Tibial nerve (tissue), 4 donors: ENCODE measurements at places on chromosomes 6 and 20. TPM values are rescaled to one million over a fixed set of nuclear protein-coding genes. Genes with fewer than 3 reads are reported as not detected.

GRCh38 chr6:148001844-148002642, 340.6 kb upstream of the SASH1 start:
- DNase-seq: no peak
- no peaks in the 10 kb centered on the region for H3K36me3 ChIP-seq
- H3K27me3 ChIP-seq: no peaks in the 10 kb centered on the region
- H3K4me1 ChIP-seq: no peaks in the 10 kb centered on the region
- no peak overlapping the region for H3K4me3 ChIP-seq

The HLA-DRA gene
- total RNA-seq: 620 TPM

The NKAIN4 gene
- 2.9 TPM for total RNA-seq

GRCh38 chr20:36390719-36391415, 84.7 kb downstream of the DLGAP4 start:
- DNase-seq: no peak
- no peaks in the 10 kb centered on the region for H3K27me3 ChIP-seq
- H3K4me3 ChIP-seq: no peak overlapping the region

DNA sequence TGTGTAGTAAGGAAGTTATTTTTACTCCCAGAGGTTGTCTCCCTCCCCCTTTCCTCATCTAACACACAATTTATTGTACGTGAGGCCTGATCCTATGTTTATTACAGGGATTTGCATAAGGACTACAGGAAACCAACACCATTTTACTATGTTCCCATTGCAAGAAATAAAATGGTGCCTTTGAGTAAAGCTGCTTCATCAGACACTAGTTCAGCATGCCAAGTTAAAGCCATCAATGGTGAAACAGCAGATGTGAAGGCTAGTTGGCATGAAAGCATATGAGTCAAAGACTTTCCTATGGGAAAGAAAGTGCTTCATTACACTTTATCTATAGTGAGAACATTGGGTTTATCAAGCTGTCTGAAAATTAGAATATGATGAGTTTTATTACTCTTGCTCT, 543.0 kb downstream of the GRIK2 start:
- no peaks in the 10 kb centered on the region for H3K27me3 ChIP-seq
- DNase-seq: no peak
- no peak overlapping the region for H3K27ac ChIP-seq
- no peak overlapping the region for H3K4me3 ChIP-seq

DNA sequence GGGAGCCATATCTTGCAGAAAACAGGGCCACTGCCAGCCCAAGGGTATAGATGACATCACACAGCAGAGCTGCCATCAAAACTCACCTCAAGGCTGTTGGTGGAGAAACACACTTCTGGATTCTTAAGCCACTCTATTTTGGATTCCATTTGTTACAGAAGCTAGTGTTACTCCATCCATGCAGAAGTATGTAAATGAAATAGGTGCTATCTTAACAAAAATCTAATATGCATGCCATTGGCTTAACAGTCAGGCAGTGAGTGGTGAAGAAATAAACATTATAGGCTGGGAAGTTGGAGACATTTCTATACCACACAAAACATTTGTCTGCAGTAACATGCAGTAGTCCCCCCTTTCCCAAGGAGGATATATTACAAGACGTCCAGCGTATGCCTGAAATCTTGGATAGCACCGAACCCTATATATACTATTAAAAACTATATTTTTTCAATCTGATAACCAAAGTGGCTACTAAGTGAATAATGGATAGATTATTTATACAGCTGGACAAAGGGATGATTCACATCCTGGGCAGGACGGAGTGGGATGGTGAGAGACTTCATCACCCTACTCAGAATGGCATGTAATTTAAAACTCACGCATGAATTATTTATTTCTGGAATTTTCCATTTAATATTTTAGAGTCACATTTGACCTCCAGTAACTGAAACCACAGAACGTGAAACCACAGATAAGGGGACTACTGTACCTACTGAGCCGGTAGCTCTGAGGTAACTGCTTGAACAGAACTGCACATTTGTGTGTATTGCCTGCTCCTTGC, 160.0 kb upstream of the PLN start:
- H3K27ac ChIP-seq: no peak overlapping the region
- no peaks in the 10 kb centered on the region for H3K4me1 ChIP-seq
- no peaks in the 10 kb centered on the region for H3K27me3 ChIP-seq
- H3K36me3 ChIP-seq: no peaks in the 10 kb centered on the region
- no peak overlapping the region for H3K4me3 ChIP-seq
- no peak for DNase-seq

The LY6G6C gene
- total RNA-seq: not detected

The IFNGR1 gene
- total RNA-seq: 73.8 TPM

DNA sequence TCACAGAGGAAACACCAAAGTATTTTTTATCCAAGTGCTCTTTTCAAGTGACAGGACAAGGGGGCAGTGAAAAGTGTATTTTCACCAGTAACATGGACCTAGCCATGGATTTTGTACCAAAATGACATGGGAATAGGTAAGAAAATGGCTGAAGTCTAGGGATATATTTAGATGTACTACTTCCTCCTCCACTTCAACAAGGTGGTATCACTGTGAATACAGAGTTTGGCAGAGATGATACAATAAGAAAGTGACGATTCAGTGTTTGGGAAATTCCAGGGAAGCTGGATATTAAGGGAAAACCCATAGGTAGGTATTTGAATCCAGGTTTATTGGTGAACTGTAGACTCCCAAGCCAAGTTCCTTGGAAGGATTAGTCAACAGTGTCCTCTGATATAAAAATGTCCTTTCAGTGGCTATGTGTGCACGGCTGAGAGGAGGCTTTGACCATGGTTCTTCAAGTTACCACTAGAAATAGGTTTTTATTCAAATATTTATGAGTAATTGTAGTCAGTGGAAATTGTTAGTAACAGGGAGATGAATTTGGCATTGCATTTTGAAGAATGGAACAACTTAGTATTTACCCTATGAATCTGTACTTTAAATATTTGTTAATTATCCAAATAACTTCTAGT, 356.0 kb upstream of the CITED2 start:
- H3K36me3 ChIP-seq: no peaks in the 10 kb centered on the region
- no peak overlapping the region for H3K4me3 ChIP-seq
- no peaks in the 10 kb centered on the region for H3K4me1 ChIP-seq

The PRDM1 gene
- total RNA-seq: 17.3 TPM
